Activated CD8-positive, alpha-beta memory T cell treated with anti-CD3 and anti-CD28 coated beads, Interleukin-2, amount 10 ng/mL, durations not matched to agents 7 days and 5 days (primary cell): ENCODE measurements at places on chromosomes 12 and 14. TPM values are rescaled to one million over a fixed set of nuclear protein-coding genes. Genes with fewer than 3 reads are reported as not detected.

DNA sequence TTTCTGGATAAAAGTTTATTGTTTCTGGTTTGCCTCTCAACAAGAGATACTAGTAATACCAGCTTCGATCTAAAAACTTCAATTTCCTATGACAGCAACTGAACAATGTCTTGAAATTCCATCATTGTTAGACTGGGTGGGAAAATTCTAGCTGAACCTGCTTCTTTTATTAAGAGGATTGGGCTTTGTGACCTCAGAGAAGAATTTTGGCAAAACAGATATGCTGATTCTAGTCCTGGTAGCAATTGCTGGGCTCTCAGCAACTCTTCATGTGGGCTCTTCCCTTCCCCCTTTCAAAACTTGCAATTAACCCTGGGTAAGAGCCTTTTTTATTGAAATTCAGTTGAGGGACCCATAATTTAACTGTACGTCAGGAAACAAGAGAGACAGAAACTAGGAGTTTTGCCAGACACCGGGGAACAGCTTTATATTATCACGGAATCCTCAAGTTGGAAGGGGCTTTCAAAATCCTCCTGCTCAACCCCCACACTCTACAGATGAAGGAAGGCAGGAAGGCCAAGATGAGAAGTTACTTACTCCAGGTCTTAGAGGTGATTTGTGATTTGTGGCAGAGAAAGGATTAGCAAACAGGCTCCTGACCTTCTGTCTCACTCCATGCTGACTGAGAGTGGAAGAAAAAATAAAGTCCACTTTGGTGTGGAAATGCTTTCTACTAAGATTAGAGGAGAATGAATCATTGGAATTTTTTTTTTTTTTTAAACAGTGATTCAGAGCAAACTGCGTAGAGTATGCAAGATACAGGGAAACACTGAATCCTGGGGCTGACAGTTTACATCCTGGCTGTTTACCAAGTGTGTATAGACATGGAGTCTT, 239.0 kb upstream of the ATP2B1 start:
- DNase-seq: no peak

GRCh38 chr12:108127654-108128053, 1.4 kb upstream of the WSCD2 start:
- no peak for DNase-seq

- DNase-seq: no peak
Measured at GRCh38 chr14:55221968-55222367, 30.6 kb upstream of the DLGAP5 start.

SERPINA1 gene
- total RNA-seq: not detected

MED13L gene
- total RNA-seq: 65.1 TPM

MOK gene
- total RNA-seq: 3.6 TPM
